ENCODE measurements at places on chromosomes 7 and 10. TPM values are rescaled to one million over a fixed set of nuclear protein-coding genes. Genes with fewer than 3 reads are reported as not detected.

Gene TRIM74
- not detected for total RNA-seq

Gene C10orf53
- total RNA-seq: not detected

Gene PRR15
- 0.45 TPM for total RNA-seq

Gene PLEKHA1
- 25.3 TPM for total RNA-seq

Gene HTR5A
- total RNA-seq: not detected

Gene GSTK1
- 60.3 TPM for total RNA-seq

Gene NYAP1
- total RNA-seq: 2.2 TPM

All from endothelial cell of coronary artery (primary cell).